GM12891 (cell line): ENCODE measurements at places on chromosomes 5 and 9.

GRCh38 chr5:78495800-78496199 lies 135.4 kb downstream of the SCAMP1 start:
- DNase-seq = no peak

GRCh38 chr5:135426102-135427082 lies 20.8 kb downstream of the DCANP1 start:
- peak; percentile 43 for DNase-seq

DNA sequence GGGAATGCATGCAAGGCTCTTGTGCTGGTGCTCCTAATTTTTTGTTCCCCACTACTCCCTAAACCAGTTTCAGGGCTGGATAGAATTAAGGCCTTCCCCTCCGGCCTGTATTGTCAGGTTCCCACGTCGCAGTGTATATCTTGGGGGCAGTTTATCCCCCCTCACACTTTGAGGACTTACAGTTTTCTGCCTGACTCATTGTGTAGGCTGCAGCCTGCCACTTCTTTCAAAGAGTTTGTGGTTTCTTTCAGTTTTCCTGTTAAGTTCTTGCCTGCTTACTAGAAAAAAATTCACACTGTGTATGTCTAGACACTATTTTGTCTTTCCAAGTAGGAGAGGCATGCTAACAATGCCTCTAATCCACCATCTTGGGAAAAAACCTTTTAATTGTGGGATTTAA lies 28.4 kb upstream of the BTNL3 start:
- no peak for DNase-seq

GRCh38 chr5:112418659-112419163 lies 366 bp downstream of the EPB41L4A start:
- no peak for DNase-seq

DNA sequence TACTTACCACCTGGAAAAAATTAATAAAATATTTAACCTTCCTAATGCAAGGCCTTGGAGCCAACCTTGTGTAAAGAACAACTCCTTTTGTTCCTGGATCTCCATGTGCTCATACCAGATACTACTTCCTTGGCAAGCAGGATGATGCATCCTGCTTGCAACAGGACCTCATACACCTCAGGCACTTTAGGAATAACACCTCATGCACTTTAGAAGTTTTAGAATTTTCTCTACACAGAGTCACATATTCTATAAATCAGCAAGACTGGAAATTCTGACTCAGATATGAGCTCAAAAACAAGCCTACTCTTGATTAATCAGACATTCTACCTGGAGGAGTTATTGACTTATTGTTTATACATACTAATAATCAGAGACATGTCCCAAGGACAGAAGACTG lies 209.6 kb upstream of the CDH10 start:
- DNase-seq = no peak

DNA sequence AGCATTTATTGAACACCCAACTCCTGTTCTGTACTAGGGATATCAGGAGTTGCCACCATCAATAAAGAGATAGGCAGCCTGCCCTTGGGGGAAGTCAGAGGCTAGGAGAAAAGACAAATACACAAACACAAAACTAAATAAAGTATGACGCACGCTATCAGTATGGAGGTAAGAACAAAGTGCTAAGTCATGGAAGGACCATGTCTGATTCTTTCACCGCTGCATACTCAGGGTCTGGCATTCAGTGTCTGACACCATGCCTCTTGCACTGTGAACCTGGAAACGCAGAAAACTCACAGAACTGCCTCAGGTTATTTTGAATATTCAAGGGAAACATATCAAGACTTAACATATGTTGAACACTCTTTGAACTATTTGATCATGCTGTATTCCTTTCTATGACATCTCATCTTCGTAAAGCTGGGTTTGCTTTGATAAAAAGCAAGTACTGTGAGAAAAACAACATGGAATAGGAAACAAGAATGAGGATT lies 65.3 kb downstream of the ADAMTSL1 start:
- DNase-seq = no peak

- DNase-seq = no peak
Observed at GRCh38 chr9:14674630-14675029, 18.6 kb downstream of the ZDHHC21 start.

DNA sequence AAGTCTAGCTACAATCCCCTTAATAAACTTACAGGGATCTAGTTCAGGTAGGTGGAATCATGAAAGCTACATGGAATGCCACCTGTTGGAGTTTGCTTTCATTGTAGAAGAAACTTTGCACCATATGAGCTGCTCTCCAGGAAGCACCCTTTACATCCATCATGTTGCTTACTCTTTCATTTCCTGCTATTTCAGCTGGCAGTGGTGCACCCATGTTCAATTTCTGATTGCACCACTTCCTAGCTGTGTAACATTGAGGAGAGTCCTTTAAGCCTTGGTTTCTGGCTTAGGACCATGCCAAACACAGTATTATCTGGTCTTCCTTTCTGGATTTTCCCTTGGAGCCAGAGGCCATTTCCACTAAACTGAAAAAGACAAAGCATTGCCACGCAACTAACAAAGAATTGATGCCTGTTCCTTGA lies 123.3 kb upstream of the SLC12A2 start:
- no peak for DNase-seq

GRCh38 chr9:120970244-120970643 lies 43.6 kb upstream of the TRAF1 start:
- no peak for DNase-seq

DNA sequence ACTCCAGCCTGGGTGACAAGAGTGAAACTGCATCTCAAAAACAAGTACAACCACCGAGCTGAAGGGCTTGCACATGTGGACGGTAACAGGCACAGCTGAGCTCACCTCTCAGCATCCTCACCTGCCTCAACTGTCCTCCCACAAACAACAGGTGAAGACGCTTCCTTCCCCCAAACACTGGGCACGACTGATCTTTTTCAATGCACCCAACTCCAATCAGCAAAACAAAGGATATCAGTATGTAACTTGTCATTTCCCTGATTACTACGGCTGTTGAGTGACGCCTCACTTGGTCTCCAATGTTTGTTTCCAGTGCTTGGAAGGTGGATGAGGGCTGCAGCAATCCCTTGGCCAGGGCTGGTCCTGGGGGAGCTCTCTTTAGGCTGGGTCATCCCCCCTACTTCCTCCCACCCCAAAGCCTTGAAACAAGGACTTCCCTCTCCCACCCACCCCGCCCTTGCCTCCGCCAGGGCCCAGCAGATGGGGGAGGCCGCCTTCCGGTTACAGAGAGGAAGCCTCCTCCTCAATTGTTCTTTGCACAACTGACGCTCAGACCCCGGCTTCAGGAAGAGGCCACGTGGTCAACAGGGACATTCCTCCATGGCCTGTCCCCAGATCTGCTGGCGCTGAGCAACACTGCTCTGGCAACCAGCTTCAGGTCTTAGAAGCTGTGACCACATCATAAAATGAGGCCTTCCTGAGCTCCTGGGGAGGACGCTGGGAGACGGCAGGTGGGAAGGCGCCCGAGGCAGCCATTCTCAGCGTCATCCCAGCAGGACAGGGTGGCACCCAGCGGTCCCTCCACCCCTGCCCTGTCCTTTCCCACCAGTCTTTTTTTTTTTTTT lies 5.9 kb downstream of the FAM78A start:
- DNase-seq = no peak

DNA sequence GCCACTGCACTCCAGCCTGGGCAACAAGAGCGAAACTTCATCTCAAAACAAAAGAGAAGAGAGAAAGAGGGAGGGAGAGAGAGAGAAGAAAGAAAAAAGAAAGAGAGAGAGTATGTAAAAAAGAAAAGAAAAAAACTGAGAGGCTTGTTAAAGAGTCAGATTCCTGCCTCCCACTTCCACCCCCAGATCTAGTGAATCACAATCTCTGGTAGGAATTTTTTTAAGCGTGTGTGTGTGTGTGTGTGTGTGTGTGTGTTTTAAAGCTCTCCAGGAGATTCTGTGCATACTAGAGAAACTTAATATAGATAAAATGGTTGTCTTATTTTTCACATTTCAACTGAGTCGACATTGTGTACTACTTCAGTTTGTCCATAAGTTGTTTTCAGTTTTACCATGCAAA lies 32.0 kb downstream of the SAR1B start:
- DNase-seq = no peak

- no peak for DNase-seq
Observed at GRCh38 chr9:120862452-120862851, 14.5 kb downstream of the PHF19 start.

DNA sequence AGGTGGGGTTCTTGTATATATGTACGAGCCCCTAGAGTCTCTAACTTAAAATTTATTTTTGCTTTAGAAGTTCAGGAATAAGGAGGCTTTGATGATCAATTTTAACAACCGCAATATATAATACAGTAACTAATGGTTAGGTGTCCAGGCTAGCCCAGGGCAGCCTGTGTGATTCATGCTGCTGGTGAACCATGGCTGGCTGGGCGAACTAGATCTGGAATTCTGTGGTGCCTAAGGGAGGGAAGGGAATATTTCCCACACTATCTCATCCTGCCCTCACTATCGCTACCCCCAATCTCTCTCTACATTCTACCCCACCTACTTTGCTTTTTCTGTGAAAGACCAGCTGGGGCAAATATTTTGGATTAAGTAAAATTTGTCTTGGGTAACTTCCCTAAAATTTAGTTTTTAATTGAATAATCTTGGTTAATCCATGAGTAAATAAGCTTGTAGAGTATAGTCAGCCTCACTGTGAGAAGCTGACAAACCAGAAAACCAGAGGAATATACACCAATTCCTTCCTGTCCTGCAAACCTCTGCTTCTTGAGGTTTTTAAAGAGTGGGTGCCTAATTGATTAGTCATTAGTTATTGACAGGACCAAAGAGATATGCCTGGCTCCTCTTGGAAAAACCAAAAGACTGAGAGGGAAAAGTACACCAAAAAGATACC lies 115.1 kb upstream of the CCDC152 start:
- no peak for DNase-seq

- DNase-seq = no peak
Observed at GRCh38 chr5:41256400-41256799, 43.1 kb upstream of the C6 start.

GRCh38 chr9:90458485-90458884 lies 184.1 kb downstream of the DIRAS2 start:
- DNase-seq = no peak

DNA sequence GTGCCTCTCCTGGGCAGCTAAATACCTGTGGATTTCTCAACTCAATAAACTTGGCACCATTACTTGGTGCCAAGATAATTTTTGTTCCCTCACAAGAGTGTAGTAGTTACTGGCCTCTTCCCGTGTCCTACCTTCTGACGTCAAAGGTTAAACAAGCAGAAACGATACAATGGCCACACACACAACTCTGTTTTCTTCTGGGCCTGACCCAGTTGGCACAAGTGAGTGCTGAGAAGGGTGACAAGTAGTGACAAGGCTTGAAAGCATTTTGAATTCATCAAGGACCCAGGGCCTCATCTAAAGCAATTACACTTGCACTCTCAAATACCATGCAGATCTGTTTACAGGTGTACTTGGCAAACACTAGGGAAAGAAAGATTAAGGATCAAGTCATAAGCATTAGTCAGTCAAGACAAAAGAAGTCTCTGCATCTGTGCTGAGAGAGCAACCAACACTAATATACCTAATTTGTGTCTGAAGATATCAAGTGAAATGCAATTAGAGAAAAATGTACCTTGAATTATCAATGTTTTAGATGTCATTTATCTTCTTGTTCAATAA lies 30.8 kb downstream of the RASEF start:
- DNase-seq = no peak

GRCh38 chr5:147170603-147171002 lies 64.2 kb upstream of the STK32A start:
- DNase-seq = no peak

GRCh38 chr5:180642181-180642775 lies 7.1 kb downstream of the FLT4 start:
- peak; percentile 7 for DNase-seq

GRCh38 chr5:82794876-82795275 lies 282.3 kb downstream of the TMEM167A start:
- DNase-seq = no peak

DNA sequence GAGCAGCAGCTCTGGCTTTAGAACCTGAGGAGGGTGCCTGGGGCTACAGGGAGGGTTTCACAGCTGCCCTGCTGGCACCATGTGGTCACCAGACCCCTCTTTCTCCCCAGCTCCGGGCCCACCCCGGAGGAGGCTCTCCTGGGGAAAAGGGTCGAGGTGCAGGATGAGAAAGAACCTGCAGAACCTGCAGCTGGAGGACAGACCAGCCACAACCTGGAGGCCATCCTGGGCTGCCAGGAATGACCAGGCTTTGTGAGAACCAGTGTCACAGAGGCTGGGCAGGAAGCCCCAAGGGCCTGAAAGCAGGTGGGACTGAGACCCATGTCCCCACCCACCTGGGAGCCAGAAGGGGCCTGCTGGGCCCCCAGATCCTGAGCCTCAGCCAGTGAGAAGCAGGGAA lies 23.0 kb downstream of the SEMA4D start:
- no peak for DNase-seq

- DNase-seq = no peak
Observed at GRCh38 chr5:39379693-39380092, 15.4 kb upstream of the C9 start.

DNA sequence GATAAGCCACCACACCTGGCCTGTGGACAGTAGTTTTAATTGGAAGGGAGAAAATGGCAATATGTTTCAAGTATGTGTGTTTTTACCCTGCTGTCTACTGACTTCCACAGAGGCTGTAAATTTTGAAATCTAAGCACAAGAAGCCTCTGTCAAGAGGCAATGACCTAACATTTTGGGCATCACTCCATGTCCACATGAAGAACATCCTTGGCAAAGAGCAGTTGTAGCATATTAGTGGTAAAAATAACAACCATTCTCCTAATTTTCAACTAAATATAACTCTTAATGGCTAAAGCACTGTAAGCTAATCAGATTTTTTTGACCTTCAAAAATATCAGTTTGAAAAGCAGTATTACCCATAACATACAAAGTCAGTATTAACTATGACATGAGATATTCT lies 100.3 kb upstream of the APC start:
- no peak for DNase-seq

GRCh38 chr9:104747245-104747564 lies 278 bp upstream of the NIPSNAP3A start:
- no peak for DNase-seq

DNA sequence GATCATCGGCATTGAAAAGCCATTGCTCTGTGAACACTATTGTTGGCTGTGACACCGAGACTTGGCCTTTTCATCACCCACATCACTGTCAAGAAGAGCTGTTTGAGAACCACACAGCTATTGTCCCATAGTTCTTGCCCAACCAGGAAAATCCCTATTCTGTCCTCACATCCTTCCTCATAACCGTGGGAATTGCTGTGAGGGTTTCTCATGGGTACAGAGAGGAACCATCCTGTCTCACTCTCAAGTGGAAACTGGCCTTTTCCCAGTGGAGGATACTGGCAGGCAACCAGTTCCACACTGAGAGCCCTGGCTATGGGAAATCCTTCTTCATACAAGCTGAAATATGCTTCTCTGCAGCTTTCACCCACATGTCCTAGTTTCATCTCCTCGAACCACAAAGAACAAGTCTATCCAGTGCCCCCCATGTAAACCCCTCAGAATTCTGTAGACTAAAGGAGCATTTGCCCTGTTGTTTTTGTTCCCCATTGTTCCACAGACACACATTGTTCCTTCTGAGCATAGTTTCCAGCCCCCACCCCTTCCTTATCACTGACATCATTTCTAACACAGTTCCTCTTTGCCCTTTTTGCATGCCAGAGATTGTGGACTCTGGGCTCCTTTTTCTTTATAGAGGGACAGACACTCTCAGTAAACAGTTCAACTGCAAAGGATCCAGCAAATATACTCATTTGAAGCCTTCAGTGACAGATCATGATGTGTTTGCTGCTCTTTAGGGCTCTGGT lies 57.8 kb upstream of the C5orf46 start:
- DNase-seq = no peak
